RWPE1 (cell line): ENCODE measurements at places on chromosomes 2 and 18.

GRCh38 chr2:205011031-205011430 is 465.8 kb downstream of the PARD3B start:
- no peak for DNase-seq

DNA sequence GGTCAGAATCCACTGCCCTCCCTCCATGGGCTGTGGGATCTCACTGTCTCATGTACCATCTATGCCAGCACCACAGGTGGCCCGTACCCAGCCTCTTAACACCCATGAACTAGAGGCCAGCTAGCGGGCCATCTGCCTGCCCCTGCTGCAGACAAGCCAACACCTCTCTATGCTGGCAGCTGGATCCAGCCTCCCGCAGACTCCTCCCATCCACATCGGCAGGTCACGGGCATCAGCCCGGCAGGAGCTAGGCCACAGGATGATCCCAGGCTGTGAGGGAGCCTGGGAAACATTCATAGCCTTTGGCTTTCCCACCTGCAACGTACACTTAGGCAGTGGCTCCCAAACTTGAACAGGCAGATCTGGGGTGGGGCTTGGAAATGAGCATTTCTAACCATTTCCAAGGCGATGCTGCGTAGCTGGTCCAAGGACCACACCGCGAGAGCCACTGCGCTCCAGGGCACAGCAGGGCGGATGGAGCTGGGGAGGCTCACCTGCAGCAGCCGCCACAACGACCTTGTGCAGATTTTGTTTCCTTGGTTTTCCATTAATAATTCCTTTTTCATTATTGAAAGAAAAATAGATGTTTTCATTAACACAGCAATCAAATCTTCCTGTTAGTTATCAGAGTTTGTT is 114.7 kb downstream of the KCNF1 start:
- no peak for DNase-seq

DNA sequence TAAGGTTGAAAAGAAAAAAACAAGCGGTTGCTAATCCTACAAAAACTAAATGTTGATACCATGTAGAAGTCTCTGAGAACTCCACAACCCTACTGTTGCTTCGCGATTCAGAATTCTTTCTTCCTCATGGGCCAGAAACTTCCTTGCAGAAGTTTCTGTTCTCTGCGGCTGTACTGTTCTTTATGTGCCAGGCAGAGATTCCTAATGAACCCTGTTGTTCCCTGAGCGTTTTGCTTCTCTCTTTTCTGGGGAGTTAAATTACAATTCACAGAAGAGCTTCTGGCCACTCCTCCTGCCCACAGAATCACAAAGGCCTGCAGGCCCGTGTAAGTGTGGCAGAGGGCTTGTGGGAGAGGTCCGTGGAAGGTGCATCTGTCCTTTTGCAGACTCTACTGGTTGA is 1.8 kb upstream of the THNSL2 start:
- no peak for DNase-seq

DNA sequence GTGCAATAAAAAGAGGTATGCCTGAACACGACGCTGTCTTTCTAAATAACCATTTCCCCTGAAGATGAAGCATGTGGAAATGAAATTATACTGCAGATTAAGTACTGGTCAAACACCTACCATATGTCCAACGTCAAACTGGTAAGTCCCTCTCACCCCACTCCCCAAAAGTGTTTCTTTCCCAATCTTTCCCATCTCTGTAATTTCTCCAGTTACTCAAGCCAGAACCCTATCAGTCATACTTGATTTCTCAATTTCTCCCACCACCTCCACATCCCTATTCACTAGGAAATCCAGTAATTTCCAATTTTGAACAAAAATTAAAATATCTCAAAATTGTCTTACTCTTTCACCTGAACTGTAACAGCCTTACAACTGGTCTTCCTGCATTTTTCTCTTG is 29.2 kb downstream of the HDHD2 start:
- no peak for DNase-seq

- DNase-seq, result no peak
Observed at GRCh38 chr2:43419876-43420275, 176.0 kb downstream of the THADA start.

- no peak for DNase-seq
Observed at GRCh38 chr2:131039908-131040660, 53.2 kb downstream of the FAM168B start.

DNA sequence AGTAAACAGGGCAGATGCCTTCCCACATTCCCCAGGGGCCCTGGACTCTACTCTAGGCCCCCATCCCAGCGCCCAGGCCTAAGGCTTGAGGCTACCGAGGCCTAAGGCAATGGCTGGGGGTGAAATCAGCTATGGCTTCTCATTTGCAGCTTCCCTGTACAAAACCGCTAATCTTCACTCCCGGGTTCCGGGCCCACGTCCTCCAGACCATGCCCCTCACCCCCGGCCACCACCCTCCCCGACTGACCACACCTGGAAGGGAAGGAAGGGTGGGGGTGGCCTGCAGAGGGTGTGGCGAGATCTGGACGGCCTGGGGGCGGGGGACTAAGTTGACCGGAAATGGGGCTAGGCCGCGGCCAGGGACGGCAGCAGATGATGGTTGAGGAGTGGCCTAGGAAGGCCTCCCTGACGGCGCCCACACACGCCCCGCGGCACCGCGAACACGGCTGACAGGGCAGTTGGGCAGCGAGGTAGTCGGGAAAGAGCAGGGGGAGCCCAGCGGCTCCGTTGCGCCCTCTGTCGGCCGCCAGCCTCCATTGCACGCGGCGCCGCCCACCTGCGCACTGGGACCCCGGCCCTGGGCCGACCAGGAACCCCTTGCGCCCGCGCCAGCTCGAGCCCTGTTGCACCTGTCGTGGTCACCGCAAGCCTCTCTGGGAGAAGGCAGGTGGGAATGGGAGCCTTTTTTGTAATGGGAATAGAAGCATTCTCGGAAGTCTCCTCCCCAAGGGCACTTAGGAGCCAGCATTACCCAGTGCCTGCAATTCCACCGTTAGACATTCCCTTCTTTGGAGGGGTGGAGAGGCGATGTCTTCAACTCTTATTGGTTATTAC is 117.1 kb upstream of the STPG4 start:
- DNase-seq, result peak; percentile 67

GRCh38 chr18:46297124-46297523 is 192.9 kb downstream of the HAUS1 start:
- DNase-seq, result no peak

- no peak for DNase-seq
Observed at GRCh38 chr2:160582490-160583145, 89.0 kb upstream of the RBMS1 start.

- no peak for DNase-seq
Observed at GRCh38 chr2:41400088-41400665, 647.6 kb upstream of the PKDCC start.

DNA sequence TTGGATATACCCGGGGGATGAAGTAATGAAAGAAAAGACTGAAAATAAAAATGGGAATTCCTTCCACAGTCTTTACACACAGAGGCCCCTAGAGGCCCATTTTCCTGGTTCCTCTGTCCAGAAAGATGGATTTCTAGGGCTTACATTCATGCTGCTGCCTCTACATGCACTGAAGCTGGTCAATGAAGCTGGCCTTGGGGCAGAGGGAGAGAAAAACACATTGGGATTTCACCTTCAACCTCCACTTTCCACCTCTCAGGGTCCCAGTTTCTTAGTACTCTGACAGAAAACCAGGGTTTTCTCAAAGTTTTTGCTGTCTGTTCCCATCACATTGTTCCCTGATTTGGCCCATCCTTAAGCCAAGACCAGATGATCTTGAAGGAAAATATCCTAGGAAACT is 154.6 kb upstream of the ZSWIM2 start:
- no peak for DNase-seq

DNA sequence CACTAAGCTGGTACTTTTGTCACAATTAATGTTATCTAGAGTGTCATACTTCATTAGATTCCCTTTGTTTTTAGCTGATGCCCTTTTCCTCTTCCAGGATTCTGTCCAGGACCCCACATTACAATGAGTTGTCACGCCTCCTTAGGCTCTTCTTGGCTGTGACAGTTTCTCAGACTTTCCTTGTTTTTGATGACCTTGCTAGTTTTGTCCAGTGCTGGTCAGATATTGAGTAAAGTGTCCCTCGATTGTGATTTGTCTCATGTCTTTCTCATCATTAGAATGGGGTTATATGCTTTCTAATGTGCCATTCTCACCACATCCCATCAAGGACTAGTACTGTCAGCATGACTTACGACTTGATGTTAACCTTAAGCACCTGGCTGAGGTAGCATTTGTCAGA is 162.3 kb downstream of the FHOD3 start:
- DNase-seq, result no peak

GRCh38 chr2:120245520-120246332 is 6.9 kb upstream of the RALB start:
- no peak for DNase-seq

DNA sequence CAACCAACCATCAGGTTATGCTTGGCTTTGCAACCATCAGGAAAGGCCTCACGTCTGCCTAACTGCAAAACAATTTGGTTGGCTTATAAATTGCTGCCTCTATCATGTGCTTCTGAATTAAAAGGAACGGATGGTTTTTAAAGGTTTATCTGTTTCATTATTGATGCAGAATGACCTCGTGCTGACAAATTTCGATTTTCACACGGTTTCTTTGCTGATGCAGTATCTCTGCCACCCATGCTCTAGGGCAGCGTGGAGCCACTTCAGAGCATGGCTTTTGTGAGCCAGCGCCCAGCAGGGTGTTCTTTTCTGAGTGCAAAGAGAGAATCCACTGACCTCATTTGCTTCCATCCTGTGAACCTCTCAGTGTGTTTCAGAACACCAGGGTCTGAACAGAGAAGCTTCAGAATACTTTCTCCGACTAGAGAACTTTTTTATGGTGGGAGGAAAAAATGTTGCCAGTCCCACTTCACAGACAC is 143.1 kb upstream of the L3MBTL4 start:
- DNase-seq, result no peak

DNA sequence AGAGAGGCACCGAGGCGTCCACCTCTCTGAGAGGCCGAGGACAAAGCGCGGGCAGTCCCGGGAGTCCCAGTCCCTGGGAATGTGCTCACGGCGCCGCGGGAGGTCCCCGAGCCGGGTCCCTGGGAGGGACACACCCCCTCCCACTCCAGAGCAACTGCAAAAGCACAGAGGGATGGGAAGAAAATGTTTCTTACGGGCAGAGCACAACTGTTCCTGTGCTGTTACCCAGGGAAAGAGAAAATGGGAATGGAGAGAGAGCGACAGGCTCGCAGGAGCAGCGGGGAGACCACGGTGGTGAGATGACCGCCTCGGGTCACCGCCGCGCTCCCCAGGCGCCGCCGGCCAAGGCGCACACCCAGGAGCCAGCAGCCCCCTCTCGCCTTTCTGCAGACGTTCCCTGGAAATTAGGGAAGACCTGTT is 1.2 kb upstream of the BCL11A start:
- DNase-seq, result peak; percentile 8

- no peak for DNase-seq
Observed at GRCh38 chr18:32889615-32890593, 117.1 kb upstream of the KLHL14 start.

- DNase-seq, result peak; percentile 2
Observed at GRCh38 chr2:142682528-142682927, 194.9 kb upstream of the KYNU start.

DNA sequence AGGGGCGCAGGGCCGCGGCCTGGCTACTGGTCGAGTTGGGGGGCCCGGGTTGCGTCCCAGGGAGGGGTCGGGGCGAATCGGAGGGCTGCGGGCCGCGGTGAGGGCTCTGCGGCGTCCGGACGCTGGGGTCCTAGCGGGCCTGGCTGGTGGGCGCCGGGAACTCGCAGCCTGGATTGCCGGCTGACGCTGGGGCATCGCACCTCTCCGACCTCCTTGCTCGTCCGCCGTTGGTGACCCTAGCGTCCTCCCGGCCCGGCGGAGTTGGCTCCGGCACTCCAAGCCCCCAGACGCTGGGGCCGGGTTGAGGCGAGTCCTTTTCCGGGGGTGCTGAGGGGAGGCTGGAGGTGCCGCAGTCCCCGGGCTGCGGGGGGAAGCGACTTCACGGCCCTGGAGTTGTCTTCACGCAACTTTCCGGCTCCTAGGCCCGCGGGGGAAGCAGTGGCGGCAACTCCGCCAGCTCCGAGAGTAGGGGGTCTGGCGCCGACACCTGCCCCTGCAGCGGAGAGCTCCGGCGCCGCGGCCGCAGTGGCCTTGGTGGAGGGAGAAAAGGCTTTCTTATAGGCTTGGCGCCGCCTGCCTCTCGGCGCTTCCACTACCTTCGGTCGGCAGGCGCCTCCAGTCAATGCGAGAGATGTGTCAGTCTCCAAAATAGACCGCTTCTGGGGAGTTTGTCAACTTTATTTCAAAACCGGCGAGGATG is 70.3 kb downstream of the HAUS1 start:
- peak; percentile 32 for DNase-seq

DNA sequence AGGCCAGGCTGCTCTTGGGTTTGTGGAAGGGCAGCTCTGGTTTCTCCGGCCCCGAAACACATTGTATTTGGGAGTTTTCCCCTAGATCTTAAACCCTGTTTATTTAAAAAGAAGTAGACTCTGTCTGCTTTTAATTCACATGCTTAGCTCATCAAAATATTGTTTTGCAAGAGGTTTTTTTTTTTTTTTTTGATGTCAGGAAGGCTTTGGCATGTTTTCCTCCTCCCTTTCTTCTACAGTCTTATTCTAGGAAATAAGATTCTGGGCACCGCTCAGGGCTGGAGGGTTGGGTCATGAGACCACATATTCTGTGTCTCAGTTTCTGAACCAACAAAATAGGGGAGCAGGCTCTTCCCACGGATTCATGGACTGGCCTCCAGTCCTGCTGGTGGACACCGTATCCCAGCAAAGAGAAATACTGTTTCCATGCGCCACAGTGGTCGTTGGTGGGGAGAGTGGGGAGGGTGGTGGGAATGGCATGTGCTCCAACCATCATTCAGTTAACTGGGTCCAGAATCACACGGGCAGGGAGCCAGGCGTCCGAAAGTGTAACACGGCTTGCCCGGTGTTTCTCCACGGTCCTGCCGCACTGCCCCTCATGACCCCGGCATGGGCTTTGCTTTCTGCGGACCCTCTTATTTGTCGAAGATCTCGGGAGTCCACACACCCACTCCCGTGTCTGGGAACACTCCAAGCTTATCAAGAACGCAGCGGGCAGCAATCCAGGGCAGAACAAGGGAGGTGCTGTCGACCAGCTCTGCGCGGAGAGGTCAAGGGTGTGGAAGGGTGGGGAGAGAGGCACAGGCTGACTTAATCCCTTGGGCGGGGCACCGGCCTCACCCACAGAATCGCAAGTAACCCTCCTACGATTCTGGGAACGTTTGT is 176.7 kb downstream of the GLI2 start:
- DNase-seq, result peak; percentile 45

GRCh38 chr2:133756833-133757232 is 188.6 kb upstream of the NCKAP5 start:
- no peak for DNase-seq
